ENCODE measurements at places on chromosomes 6 and 20.

DNA sequence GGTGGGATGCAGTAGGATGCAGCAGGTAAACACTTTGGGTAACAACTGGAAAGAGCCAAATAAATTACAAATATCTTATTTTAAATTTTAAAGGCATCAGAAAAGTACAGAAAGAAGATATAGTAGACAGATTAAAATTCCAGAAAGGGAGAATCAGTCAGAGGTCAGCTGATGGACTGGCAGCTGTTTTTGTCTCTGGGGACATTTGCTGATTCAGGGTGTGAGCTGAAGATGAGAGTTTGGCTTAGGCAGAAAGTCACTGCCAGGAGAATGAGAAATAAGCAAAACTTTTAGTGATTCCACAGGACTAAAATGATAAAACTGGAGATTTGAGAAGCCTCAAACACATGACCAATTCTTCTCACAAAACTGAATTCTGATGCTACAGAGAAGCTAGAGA lies 39.5 kb downstream of the AHI1 start:
- no peak for DNase-seq

DNA sequence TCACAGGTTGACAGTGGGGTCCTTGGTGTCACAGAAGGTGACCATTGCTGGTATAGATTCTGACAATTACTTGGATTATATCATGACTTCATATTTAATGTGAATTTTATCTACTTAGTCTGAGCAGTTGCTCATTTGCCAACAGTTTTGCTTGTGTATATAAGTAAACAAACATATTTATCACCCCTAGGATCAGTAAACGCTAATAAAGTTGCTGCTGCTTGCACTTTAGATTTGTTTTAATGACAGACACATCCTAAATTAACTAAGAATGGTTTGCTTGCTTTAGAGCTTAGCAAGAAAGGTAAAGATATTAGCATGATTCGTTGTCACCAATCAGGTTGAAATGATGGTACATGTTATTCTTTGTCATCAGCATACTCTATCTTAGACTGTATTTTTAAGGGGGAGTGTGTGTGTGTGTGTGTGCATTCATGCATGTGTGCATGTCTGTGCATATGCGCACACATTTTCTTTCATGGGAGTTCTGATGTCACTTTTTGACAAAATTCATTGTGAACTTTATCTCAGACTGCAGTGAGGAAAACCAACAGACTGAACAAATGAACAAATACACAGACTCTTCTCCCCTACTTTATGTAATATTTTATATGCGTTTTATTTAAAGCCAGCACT lies 782.6 kb upstream of the FLRT3 start:
- DNase-seq = no peak

DNA sequence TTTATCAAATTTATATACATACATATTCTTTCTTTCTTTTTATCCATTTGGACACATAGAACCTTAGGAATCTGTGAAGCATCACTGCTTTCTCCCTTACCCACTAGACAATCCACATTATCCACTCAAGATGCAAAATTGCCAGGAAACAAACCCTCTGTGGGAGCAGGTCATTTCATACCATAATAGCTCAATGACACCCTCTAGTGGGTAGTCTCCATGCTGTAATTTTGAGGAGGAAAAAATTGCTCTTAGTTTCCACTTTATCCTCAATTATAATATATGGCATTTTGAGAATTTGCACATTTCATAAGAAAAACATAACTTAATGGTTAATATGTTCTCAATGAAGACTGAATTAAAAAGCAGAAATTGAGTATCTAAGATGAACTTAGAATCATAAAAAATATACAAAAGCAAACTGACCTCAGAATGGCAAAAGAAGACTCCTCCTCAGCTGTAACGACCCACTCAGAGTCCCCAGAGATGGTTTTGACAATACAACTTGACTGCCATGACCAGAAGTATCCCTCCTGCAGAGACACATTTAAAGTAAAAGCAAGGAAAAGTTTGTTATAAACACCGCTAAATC lies 164.1 kb downstream of the FRK start:
- DNase-seq = no peak

DNA sequence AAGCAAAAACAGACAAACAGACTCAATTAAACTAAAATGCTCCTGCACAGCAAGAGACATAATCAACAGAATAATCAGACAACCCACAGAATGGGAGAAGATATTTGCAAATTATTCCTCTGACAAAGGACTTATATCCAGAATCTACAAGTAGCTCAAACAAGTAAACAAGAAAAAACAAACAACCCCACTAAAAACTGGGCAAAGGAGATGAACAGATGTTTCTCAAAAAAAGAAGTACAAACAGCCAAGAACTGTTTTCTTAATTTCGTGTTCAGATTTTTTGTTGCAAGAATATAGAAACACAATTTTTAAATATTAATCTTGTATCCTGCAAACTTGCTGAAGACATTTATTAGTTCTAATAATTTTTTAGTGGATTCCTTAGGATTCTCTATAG lies 274.1 kb downstream of the BCKDHB start:
- no peak for DNase-seq

- DNase-seq = no peak
These were observed 27.6 kb downstream of the SYNJ2 start for GRCh38 chr6:158009114-158009891.

GRCh38 chr20:33910056-33910455 lies 83.7 kb upstream of the RALY start:
- no peak for DNase-seq

DNA sequence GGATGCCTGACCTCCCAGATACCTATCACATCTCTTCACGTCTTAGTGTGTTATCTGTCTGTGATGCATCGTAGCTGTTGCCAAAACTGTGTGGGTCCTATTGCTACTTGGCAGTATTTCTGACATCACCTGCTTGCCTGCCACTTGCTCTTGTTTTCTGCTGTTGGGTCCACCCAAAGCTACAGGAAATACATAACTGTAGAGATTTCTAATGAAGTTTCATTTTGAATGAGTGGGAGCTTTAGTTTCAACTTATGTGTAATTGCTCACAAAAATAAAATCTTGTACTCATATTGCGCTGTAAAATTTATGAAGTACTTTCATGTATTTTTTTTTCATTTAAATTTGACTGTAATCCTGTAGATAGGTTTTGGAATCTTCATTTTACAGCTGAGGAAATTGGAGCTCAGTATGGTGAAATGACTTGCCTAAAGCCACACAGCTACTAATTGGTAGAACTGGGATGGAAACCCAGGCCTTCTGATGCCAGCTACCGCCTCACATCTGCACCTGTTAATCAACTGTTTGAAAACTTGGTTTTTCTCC lies 113.6 kb upstream of the MAN1A1 start:
- no peak for DNase-seq

DNA sequence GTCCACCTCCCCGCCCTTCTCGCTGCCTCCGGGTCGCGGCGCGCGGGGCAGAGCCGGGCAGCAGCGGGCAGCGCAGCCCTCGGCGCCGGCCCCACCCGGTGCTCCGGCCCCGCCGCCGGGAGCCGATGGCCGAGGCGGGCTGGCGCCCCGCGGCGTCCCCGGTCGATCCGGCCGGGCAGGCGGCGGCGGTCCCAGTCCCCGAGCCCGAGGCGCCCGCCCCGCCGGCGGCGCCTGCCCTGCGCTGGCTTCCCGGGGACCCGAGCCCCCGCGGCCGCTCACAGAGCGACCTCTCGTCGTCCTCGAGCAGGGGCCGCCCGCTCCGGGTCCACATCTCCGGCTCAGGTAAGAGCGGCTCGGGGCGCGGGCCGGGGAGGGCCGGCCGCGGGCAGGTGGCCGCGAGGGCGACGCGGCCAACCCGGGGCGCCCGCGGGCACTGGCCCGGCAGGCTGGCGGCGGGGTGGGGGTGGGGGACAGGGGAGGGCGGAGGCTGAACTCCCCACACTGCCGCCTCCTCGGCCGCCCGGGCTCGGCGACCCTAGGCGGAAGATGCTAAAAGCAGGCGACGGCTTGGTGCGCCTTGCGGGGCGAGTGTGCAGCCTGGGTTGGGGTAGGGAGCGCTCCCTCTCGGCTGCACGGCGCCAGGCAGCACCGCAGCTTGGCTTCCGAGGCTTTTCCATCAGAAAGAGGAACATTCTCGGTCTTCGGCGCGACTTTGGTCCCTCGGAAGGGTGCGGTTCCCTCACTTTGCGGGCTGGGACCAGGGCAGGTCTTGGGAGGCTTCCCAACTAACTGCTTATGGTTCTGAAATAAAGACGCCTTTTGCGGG lies 25.6 kb upstream of the FUCA2 start:
- DNase-seq = no peak

DNA sequence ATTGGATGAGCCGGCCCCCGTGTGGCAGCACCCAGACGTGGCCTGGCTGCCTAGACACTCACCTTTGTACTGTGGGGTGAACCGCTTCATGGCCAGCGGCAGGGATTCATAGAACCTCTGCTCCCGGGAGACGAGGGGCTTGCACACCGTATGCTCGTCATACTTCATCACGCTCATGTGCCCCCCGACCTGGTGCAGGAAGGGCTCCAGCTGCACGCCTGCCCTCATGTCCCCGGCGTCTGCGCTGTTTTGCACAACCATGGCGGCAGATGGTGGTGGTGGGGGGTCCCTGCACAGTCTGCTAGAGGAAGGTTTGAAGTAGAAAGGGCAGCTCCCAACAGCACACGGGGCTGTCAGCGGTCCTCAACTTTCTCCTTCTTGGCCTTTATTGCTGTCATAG lies 11.5 kb downstream of the IP6K3 start:
- DNase-seq = no peak

DNA sequence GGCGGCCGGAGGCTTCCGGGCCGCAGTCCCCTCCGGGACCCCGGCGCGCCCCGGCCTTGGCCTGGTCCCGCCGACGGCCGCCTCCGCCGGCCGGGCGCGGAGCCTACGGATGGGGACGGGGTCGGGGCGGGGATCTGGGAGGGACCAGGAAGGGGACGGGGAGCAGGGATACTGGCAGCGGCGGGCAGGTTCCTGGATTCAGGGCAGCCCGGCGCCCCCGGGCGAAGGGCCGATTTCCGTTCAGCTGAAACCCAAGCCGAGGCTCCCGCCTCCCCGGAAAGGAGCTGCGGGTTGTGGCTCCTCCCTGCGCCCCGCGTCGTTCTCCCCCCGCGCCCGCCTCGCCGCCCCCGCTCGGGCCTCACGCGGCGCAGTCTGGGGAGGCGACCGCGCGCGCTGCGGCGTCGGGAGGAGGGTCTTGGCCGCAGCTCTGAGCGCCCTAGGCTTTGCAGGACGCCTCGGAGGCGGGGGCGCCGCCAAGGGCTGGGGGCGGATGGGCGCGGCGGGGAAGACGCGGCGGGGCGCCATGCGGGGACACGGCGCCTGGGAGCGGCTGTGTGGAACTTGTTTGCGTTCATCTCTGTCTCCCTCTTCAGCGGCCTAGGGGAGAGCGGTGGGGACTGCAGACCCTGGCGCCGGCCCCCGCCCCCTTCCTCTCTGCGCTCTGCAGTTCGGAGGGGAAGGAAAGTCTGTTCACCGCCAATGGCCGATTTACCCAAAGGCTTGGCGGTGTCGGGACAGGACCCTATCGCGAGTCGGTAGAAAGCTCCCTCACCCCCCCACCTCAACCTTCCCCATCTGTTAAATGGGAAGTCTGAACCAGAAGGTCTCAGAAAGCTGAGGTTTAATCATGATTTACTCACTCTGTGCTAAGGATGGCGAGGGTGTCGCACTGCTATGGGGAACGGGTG lies 22.7 kb upstream of the TMEM181 start:
- DNase-seq = no peak

DNA sequence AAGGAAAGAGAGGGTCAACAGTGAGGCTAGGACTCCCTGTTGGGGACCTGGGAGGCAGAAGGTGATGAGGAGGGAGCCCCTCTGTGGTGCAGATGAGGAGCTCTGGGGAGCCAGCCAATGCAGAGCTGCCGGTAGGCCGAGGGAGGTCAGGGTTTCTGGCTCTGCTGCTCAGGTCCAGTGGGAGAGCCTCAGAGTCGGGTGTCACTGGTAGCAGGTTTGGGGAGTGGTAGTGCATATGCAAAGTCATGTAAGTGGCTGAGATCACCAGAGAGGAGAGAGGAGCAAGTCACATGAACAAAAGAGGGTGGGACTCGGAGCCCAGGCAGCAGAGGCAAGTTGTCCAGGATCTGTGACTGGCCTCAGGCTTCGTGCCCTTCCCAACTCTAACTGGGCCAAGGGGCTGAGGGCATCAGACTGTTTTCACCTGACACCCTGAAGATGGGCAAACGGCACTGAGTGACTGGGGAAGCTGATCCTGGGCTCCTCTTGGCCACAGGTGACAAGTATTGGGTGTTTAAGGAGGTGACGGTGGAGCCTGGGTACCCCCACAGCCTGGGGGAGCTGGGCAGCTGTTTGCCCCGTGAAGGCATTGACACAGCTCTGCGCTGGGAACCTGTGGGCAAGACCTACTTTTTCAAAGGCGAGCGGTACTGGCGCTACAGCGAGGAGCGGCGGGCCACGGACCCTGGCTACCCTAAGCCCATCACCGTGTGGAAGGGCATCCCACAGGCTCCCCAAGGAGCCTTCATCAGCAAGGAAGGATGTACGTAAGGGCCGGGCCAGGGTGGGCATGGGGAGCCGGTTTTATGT lies 6.6 kb downstream of the MMP24OS start:
- no peak for DNase-seq

DNA sequence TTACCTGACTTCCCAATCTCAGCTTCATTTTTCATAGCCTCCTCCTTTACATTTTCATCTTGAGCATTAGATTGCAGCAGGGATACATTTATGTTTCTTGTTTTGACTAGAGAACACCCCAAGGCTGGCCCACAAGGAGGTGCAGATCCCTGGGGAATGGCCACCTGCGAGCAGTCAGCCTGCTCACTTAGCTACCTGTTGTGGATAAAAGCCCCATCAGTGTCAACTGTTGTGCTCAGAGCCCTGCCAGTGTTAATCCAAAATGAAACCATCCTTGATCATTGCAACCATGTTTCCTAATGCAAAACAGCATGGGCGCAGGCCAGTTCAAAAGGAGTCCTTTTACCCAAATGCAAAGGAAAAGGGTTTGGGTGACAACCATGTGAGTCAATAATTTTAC lies 50.8 kb downstream of the CNR1 start:
- no peak for DNase-seq

- DNase-seq = no peak
These were observed 21.6 kb upstream of the LMBRD1 start for GRCh38 chr6:69818223-69818930.

GRCh38 chr6:33705268-33705885 lies 6.1 kb downstream of the UQCC2 start:
- no peak for DNase-seq

All from stimulated activated CD4-positive, alpha-beta T cell treated with anti-CD3 and anti-CD28 coated beads, TNF-alpha, amount 100 ng/mL, for 48 hours (primary cell).